ENCODE measurements at places on chromosomes 13 and 19.

GRCh38 chr13:99980201-99980823, 1.3 kb upstream of the ZIC2 start:
- DNase-seq, result no peak

GRCh38 chr19:3671680-3672574, 28.3 kb downstream of the PIP5K1C start:
- no peak for DNase-seq

DNA sequence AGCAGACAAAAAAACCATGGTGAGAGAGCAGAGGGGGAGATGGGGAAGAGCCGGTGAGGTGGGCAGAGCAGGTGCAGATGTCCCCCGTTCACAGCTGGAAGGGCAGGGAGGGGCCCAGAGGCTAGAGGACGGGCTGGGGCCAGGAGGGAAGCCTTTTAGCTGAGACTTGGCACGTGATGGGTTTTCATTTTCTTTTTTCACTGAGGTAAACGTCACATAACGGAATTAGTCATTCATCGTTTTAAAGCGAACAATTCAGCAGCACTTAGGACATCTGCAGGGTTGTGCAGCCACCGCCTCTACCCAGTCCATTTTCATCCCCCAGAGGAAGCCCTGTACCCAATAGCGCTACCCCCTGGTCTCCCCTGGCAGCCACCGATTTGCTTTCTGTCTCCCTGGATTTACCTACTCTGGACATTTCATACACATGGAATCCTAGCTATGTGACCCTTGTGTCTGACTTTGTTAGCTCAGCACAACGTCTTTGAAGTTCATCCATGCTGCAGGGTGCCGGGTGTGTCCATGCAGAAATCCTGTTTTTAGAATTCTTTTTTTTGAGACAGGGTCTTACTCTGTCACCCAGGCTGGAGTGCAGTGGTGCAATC, 16.0 kb upstream of the EMC10 start:
- no peak for DNase-seq

DNA sequence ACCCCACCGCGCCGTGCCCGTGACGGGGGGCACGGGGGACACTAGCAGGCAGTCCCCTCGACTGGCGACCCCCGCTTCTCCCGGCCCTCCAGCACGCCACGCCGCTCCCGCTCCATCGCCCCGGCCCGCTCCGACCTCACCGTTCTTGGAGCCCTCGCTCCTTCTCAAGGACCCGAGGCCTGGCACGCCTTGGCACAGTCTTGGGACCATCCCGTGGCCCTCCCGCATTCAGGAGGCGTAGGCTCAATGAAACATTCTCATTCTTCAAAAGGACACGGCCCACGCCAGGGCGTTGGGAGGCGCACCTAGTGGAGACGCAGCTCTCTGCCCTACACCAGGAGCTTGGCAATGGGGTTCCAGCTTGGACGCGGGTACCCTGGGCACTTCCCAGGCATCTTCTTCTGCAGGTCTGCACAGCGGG, 473 bp upstream of the CERS1 start:
- DNase-seq, result no peak

DNA sequence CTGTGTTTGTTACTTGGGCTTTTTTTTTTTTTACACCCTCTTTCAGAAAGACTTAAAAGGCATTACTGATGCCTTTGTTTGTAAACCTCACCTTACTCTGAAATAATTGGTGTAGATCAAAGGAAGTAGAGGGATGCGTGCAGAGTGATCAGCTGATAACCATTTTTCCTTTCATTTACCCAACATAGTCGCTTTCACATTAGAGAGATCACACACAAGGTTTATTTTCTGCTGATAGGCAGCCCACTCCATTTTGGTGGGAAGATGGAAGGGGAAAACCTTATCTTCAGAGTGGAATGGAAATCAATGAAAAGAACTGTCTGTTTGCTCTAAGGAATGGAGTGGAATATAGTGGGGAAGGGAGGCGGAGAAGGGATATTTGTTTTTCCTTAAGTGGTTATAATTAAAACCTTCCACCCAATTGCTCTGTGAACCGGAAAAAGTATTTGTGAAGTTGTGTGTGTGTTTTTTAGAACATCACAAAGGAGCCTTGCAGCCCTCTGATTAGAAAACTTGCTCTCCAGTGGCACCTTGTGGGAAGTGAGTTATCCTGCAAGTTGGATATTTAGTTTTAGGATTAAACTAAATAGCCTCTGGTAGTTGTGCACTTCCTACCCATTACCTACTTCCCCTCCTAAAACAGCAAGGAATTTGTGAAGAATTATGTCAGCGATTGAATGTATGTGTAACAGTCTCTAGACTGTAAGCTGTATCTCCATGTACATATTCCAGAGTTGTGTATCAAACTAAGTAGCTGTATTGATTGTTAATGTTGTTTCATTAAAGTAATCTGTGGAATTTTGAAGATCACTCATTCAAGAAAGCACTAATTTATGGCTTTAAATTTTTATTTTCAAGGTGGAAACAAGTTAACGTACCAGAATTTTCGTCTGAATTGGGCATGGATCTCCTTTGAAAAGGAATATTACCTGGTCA, 76.8 kb downstream of the FREM2 start:
- no peak for DNase-seq

DNA sequence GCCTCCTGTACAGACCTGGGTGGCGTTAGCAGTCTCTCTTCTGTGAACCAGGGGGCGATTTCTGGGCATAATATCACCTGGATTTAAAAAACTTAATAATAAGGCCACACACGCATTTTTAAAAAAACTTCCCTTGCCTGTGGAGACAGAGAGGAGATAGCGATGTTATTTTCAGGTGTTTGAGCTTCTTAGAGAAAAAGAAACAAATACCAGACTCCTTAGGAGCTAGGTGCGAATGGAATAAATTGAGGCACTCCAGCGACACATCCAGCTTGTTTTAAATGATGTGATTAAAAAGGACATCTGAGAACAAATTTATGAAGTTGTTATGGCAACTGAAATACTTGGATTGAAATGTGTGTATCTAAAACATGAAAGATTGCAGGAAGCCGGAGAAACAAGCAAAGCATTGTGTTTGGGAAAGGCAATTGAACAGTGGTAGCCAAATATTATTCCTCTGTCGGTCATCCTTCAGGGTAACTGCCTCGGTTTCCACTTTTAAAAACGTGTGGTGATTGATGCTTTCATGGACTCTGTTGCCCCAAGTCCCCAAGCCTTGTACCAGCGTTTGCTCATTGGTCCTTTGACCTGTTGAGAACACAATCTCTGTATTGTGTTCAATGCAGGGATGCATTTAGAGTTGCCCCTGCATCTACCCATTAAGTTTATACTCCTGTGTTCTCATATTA, 158.7 kb downstream of the TM9SF2 start:
- DNase-seq, result no peak

DNA sequence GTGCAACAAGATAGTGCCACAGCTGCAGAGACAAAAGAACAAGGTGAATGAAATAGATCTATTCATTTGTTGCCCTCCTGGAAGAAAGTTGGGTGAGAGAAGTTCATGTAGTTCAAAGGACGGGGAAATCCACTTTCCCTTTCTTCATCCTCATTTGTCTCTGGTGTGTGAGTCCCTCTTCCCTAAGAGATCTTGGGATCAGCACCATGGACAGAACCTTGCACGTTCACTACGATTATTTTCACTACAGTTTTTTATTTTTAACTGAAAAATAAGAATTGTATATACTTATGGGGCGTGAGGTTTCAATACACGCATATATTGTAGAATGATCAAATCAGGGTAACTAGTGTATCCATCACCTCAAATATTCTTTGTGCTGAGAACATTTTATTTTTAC, 29.2 kb downstream of the NLRP5 start:
- DNase-seq, result no peak

DNA sequence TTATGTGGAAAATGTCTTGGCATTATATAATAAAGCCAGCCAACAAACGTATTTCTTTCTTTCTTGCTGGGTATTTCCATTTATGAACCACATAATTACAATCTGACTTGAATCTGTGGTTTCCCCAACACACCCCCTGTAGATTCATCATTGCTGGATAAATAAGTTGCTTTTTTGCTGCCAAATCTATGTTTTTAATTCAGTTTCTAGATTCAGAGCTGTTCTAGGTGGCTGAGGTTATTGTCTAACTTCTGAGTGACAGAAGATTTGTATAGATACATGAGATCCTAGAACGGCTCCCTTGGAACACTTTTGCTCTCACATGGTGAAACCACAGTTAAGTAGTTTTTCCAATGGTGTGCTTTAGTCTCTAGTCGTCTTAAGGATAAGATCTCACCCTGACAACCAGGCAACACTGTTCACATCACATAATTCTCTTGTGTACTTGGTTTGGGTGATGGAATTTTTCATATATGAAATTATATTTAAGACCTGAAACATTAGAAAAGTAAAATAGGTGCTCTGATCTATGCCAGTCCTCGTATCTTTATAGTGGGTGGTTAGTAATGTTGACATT, 239.1 kb downstream of the KLF12 start:
- DNase-seq, result no peak

GRCh38 chr13:31540281-31540680, 199.0 kb upstream of the RXFP2 start:
- DNase-seq, result no peak

GRCh38 chr13:25836574-25837336, 215.1 kb downstream of the SHISA2 start:
- no peak for DNase-seq

DNA sequence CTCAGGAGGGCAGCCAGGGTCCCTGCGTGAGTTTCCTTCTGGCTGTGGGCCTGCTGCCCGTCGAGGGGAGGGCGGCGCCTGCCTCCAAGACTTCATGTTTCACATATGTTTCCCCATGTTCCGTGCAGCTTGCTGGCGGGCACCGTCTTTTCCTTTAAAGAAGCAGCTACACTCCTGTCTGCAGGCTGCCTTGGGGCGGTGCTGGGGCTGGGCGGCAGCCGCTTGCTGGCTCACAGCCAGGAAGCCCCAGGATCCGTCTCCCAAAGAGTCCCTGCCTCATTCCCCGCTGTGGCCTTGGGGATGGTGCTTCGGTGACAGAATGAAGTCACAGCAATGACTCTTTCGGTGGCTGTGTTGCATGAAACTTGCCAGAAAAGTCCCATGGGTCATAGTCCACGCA, 24.9 kb downstream of the PIAS4 start:
- no peak for DNase-seq

- DNase-seq, result no peak
These were observed 84.3 kb downstream of the EPSTI1 start for GRCh38 chr13:42907745-42908144.

- DNase-seq, result no peak
These were observed 24.7 kb downstream of the SUCLA2 start for GRCh38 chr13:47976325-47976724.

GRCh38 chr19:27975419-27976005, 1237.4 kb downstream of the UQCRFS1 start:
- DNase-seq, result no peak

GRCh38 chr19:30473334-30473867, 101.2 kb downstream of the ZNF536 start:
- DNase-seq, result no peak

DNA sequence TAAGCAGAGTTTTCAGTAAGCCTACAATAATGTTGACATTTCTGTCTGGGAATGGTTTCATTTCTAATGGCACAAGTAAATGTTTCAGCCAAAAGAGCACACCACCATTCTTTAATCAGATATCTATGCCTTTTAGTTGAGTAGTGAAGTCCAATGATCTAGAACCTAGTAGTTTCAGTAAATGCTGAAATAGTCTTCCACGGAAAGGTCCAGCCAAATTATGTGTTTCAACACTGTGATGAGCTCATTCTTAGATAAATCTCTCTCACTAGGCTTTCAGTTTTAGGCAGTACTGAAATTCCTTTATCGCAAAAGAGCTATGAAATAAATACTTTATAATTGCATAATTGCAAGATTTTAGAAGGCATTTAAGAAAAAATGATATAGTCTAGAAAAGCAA, 816.8 kb upstream of the PCDH9 start:
- DNase-seq, result no peak

- DNase-seq, result peak; percentile 25
These were observed 66.5 kb downstream of the PAN3 start for GRCh38 chr13:28204690-28205443.

DNA sequence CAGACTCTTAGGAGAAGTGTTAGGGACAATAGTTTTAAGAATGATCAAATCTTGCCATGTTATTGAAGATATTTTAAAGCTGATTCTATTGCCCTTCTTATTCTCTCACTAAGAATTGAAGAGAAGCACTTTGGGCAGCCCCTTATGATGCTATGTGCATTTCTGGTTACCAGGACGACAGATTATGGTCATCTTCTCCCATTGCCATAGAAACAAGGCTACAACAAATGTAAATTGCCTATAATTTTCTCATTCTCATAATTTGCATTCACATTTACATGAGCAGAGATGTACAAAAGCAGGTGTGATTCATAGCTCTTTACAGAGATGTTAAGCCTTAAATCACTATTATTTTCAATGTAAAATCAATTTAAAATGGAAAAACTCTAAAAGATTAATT, 137.3 kb upstream of the PCDH9 start:
- DNase-seq, result no peak

DNA sequence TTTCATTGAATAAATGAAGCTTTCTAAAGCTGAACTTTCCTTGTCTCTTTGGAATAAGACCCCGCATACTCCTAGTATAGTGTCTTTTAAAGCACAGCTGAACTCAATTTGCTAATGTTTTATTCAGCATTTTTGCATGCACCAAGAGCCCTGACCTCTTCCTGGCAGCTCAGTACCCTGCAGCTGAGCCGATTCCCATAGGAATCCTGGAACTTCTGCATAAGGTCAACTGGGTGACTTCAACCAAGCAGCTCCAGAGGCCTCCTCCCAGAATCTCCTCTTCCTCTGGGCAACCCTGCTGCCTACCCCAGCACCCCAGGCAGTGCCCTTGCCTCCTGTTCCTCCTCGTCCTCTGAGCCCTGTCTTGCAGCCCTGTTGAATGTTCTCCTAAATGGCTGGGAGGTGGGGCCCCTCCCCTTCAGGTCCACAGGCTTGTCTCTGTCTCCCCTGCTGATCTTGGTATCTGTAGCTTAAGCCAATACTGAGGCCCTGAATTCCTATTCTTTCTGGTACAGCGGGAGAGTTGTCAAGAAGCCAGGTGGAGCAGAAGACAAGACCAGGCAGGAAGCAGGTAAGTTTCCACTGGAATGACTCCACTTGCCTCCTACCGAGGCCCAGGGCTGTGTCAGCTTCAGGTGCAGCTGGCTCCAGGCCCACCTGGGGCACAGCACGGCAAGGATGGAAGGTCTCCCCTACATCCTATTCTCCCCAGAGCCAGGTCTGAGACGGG, 23.6 kb upstream of the CCDC124 start:
- no peak for DNase-seq

- DNase-seq, result peak; percentile 65
These were observed 2.8 kb upstream of the LENG1 start for GRCh38 chr19:54162241-54162805.

DNA sequence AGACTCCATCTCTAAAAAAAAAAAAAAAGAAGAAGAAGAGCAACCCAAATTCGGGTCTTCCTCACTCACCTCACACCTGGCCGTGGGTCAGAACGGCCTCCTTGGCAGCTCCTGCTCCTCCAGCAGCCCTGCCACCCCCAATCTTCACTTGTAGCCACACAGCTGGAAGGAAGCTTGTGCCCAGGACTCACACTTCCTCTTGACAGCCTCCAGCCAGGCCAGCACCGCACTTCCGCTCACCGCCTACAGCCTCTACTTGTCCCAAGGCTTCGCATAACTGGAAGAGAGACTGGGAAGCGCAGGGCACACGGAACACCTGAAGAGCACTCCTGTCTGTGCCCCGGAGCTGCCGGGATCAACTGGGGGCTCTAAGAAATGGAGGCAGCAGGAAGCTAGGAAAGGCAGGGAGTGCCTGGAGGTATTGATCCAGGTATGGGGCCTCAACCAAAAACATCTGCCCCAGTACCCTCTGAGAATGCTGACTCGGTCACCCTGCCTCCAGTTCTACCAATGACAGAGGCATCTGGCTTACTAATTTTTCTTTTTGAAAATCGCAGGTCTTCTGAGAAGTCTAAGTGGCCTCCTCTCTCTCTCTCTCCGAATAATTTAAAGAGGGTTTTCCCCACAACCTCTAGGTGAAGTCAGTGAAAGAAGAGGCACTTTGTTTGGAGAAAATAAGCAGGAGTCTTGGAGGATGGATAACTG, 31.1 kb upstream of the ATP12A start:
- DNase-seq, result no peak

Data from activated CD4-positive, alpha-beta T cell treated with anti-CD3 and anti-CD28 coated beads, Interleukin-2, amount 50 U/mL, for 24 hours (primary cell).